NCI-H2107 (cell line): ENCODE measurements at places on chromosomes 1 and 21.

DNA sequence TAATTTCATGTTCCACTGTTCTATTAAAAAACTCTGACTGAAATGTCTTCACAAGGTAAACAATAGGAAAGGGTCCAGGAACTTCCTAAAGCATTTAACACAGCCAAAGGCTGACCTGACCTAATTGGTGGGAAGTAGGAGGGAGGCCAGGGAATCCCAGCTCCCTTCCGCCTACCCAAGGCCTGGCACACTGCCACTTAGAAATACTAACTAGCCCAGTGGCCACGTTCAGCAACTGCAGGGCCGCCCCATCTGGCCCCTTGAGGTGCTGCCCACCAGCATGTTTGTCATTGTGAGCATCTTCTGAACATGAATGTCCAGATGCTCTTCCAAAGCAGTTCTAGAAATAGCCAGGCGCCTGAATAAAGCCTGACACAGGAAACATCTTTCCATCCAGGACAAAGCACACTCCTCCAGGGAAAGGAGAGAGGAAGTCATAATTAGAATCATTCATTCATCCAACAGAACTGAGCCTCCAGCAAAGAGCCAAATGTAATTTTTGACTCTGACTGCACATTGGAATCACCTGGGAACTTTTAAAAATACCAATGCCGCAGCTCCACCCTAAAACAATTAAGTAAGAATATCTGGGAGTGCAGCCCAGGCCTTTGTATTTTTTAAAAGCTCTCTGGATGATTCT, 44.6 kb upstream of the BCL9 start:
- no peak for DNase-seq

GRCh38 chr21:14306126-14306907, 76.6 kb downstream of the HSPA13 start:
- DNase-seq, result no peak

GRCh38 chr1:158101927-158102326, 78.8 kb upstream of the CD1D start:
- no peak for DNase-seq

DNA sequence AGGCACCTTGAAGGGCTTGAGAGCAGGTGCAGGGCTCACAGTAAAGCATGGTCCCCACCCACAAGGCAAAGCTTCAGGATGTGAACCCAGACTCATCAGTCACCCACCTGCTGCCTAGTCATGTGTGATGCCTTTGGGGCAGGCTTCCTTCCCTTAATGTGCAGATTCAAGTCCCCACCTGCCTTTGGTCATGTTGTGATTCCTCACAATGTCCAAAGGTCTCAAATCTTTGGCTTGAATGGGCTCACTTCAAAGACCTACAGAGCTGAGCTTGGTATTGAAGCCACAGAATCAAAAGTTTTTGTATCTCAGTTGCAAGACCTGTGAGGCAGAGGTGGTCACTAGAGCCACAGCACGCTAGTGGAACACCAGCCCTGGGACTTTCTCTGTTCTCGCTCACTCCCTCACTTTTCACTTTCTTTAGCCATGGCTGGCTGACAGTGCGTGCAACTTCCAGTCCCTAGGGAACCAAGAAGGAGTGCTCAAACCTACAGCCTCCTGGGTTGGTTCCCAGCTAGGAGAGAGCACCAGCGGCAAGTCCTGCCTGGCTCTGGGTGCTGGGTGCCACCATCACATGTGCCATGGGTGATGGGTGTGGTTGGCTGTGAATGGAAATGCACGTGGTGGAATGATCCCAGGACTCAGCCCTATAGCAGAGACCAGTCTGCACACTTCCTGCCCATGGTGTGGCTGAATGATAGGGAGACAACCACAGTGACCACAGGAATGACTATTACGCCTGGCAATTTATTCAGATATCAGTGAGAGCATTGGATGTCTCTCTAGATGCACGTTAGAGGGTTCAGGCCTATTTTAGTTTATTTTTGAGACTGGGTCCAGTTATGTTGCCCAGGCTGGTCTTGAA, 26.4 kb upstream of the CLIC6 start:
- no peak for DNase-seq

GRCh38 chr21:39084073-39084472, 99.2 kb downstream of the PSMG1 start:
- no peak for DNase-seq

DNA sequence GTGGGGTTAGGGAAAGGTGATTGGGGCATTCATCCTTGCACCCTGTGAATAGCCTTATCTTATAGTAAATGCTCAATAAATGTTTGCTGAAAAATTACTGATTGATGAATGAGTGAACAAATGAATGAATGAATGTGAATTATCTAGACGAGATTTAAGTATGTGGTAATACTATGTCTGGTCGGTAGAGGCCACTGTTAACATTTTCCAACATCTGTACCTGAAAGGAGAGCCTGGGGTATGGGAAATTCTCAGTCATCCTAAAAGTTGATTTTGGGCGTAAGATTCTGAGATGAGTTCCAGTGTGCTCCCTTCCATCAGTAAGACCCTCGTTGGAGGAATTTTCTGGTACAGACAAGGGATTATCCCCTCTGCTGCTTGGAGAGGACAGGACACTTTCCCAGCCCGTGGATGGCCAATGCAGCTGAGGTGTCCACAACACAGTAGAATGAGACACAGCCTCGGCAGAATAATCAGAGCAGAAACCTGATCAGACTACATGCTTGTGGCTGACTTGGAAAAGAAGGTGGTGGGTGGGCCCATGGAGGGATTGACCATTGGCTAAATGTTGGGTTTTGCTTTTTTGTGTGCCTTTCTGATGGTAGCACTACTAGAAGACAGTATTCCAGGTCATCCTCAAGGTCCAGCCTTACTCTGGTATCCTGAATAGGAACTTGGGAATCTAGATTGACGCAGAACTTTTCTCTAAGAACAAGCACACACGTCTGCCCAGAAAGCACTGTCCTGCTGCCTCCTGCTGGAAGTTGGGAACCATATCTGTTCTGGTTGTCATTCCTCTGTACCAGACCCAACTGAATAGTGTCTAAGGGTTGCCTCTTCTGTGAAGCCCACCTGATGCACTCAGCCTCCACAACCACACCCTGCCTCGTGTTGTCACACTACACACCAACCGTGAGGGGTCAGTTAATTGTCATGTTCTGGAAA, 262.0 kb downstream of the TNR start:
- DNase-seq, result peak; percentile 8

DNA sequence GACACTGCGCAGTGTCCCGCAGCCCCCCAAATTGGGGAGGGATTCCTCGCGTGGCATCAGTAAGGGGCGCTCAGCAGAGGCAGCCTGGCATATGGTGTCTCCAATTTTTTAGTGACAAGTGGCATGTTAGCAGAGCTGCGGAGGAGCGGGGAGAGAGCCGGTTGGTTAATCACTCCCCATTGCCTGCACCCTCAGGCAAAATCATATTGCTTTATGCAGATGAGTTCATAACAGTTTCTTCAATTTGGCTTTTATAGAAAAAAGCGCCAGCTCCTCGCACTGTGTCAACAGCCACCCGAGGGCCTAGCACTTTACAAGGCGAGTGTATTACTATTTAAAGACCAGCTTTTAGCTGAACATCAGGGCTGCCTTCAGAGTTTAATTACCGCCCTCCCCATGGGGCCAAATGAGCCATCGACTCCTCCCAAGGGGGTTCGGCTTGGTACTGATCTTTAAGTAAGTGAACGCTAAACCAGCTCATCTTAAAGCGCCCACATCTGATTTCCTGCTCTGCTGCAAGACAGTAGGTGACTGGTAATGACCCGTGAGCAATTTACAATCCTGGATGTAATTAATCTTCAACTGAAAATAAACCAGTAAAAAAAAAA, 298.9 kb downstream of the DSCAM start:
- peak; percentile 61 for DNase-seq
